H9 (cell line): ENCODE measurements at places on chromosomes 3 and 15. TPM values are rescaled to one million over a fixed set of nuclear protein-coding genes. Genes with fewer than 3 reads are reported as not detected.

The PLA2G4E gene
- not detected in 2 replicates for total RNA-seq

The DUOX2 gene
- 0.29 and 0.42 TPM in 2 replicates for total RNA-seq

The RARB gene
- 0.22 and 0.29 TPM in 2 replicates for total RNA-seq

The KCNH8 gene
- total RNA-seq, result 3.4 and 3.7 TPM in 2 replicates

The ESYT3 gene
- total RNA-seq, result 5.9 and 6.3 TPM in 2 replicates

The IGDCC3 gene
- 17.9 and 18.9 TPM in 2 replicates for total RNA-seq

The ATP8B4 gene
- 0.52 and 0.61 TPM in 2 replicates for total RNA-seq

The PFN2 gene
- total RNA-seq, result 169 and 174 TPM in 2 replicates

- DNase-seq, result no peak
- no peak overlapping the region for H3K27ac ChIP-seq
- H3K36me3 ChIP-seq, result no peaks in the 10 kb centered on the region
- H3K27me3 ChIP-seq, result no peaks in the 10 kb centered on the region
Observed at GRCh38 chr15:58504674-58505234, 73.0 kb downstream of the LIPC start.

DNA sequence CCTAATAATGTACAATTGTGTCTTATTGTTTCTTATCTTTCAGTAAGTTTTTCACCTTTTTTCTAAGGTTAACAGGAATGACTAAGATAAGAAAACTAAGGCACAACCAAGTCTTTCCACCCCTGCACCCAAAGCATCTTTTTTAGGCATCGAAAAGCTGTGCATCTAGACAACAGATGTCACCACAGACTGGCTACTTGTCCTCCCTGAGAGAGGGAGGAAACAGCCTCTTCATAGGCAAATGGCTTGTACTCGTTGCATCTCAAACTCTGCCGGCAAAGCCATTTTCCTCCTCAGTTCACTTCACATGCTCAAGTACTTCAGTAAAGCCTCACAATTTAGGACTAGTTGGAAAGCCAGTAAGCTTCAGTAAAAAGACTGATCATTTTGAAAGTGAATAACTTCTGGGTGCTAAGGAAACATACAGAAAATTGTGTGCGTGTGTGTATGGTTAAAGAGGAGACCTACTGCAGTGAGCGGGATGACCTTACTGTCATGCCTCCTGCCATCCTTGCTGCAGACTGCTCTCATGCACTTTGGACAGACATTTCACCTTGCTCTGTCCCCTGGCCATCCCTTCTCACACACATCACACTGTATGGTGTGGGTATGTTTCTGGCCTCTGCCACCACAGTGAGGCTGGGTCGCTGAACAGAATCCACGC, 36.5 kb upstream of the HACD2 start:
- no peak overlapping the region for H3K4me3 ChIP-seq
- H3K27ac ChIP-seq, result no peak overlapping the region
- no peaks in the 10 kb centered on the region for H3K27me3 ChIP-seq
- no peaks in the 10 kb centered on the region; the same call in 2 of the 3 replicates for H3K36me3 ChIP-seq
- peaks cover 7% of the 10 kb centered on the region for H3K4me1 ChIP-seq

GRCh38 chr3:154625756-154626155, 195.8 kb upstream of the GPR149 start:
- no peaks in the 10 kb centered on the region for H3K4me1 ChIP-seq
- no peak overlapping the region for H3K27ac ChIP-seq
- no peak overlapping the region for H3K4me3 ChIP-seq
- peaks cover 2% of the 10 kb centered on the region; the same call in 1 of the 2 replicates for H3K36me3 ChIP-seq

DNA sequence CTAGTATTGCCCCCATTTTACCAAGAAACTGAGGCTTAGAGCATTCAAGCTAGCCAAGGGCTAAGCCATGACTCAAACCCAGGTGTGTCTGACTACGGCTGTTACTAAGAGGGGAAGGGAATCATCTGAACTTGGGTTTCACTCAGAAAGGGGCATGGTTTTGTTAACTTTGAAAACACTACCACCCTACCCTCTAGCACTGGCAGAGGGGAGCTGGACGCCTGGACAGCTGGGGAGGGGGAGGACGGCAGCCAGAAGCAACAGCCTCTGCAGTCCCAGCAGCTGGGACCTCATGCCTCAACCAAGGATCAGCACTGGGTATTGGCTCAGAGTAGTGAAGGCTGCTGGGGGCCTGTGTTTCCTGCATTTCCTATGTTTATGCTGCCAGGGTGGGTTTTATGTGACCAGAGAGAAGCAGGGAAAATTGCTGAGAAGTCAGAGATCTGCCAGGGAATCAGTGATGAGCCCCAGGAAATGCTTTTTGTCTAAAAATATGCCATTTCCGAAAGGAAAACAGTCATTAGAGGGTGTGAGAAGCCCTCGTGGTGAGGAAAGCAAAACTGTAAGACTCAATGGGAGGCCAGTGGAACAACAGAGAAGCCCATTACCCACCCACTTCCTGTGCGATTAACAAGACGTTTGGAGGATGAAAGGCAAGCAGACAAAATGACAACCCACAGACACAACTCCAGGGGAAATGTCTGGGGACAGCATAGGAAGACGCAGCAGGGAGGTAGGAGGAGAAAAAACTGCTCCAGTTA, 41.2 kb downstream of the LIPC start:
- H3K27me3 ChIP-seq, result no peaks in the 10 kb centered on the region
- H3K27ac ChIP-seq, result no peak overlapping the region
- H3K36me3 ChIP-seq, result no peaks in the 10 kb centered on the region
- no peak for DNase-seq
- H3K4me1 ChIP-seq, result no peaks in the 10 kb centered on the region; the same call in none of the 2 replicates

GRCh38 chr3:136699271-136699828, 52.8 kb downstream of the STAG1 start:
- H3K36me3 ChIP-seq, result peaks cover 32% of the 10 kb centered on the region
- H3K27me3 ChIP-seq, result no peaks in the 10 kb centered on the region
- H3K4me3 ChIP-seq, result no peak overlapping the region
- H3K4me1 ChIP-seq, result no peaks in the 10 kb centered on the region
- DNase-seq, result no peak

DNA sequence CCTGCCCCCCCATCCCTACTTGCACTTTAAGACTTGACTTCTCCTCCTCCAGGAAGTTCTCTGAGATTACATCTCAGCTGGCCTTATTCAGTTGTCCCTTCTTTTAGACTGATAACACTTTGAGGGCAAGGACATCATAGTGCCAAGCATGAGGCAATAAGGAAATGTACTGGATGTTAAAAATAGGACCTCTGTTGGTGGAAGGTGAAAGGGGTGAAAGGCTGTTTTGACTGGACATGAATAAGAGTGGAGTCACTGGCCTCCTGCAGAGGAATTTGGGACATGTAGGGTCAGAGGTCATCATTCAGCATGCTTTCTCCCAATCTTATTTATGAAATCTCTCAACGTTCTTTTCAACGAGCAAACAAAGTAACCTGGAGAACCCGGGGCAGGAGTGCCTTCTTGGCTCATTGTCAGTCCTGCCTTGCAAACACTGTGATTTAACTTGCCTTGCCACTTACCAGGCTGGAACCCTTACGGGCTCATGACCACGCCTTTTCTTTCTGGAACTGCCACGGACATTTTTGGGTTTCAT, 38.6 kb downstream of the TRIM71 start:
- H3K36me3 ChIP-seq, result peaks cover 60% of the 10 kb centered on the region
- DNase-seq, result no peak
- H3K27me3 ChIP-seq, result no peaks in the 10 kb centered on the region
- peaks cover 35% of the 10 kb centered on the region for H3K4me1 ChIP-seq

DNA sequence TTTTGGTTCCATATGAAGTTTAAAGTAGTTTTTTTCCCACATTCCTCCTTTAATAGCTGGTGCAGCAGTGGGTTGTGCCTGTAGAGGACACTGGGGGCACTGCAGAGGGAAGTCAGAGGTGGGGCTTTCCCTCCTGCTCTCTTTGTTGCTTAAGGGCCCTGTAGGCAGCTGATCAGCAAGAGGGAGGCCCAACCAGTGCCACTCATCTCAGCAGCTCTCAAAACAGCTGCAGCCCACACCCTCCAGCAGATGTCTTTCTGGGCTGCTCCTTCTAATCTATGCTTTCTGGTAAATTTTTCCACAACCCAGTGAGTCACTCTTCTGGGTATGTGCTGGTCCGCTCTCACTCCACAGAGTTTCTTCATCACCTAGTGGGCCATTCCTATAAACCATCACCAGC, 263.8 kb downstream of the FEZF2 start:
- H3K36me3 ChIP-seq, result peaks cover 2% of the 10 kb centered on the region; the same call in 1 of the 2 replicates
- peak; percentile 66 for DNase-seq
- H3K27ac ChIP-seq, result no peak overlapping the region
- H3K4me1 ChIP-seq, result no peaks in the 10 kb centered on the region
